T-cell (primary cell): ENCODE measurements at places on chromosomes 6 and 20.

GRCh38 chr20:58479726-58480440, 35.3 kb downstream of the APCDD1L start:
- no peak for DNase-seq

GRCh38 chr20:63657260-63657936, 714 bp upstream of the RTEL1 start:
- no peak for DNase-seq

GRCh38 chr6:45215759-45216158, 112.4 kb upstream of the RUNX2 start:
- DNase-seq: no peak

DNA sequence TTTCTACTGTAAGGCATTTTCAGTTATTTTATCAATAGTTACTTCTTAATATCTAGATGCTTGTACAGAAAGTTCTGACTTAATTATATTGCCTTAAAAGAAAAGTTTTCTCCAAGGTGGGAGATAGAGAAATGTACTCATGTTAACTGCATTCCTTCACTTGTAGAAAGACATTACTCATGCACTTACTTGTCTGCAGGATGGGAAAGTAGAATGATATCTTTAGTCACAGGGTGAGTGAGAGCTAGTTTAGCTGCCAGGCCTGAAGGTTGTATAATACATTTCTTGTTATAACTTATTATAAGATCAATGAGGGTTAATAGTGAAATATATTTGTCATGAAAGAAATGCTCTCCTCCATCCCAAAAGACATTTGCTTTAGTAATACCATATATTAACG, 92.1 kb downstream of the CRYBG1 start:
- DNase-seq: no peak

- DNase-seq: no peak
Measured at GRCh38 chr6:54632984-54633565, 213.5 kb upstream of the FAM83B start.

DNA sequence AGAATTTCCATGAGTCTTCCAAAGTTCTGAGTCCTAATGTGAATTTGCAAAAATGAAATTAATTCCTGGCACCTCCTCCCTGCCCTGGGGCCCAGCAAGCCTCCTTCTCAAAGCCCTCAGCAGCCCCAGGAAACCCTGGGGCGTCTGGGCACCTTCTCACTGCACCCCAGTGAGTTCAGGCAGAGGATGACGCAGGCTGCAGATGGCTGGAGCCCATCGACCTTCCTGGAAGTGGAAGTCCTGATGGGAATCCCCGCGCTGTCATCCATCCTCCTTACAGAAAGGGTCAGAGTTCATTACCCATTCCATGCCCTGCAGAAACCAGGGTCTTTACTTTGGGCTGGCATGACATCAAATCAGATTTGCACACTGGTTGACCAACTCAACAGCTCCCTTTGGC, 31.6 kb downstream of the DLL1 start:
- DNase-seq: no peak

DNA sequence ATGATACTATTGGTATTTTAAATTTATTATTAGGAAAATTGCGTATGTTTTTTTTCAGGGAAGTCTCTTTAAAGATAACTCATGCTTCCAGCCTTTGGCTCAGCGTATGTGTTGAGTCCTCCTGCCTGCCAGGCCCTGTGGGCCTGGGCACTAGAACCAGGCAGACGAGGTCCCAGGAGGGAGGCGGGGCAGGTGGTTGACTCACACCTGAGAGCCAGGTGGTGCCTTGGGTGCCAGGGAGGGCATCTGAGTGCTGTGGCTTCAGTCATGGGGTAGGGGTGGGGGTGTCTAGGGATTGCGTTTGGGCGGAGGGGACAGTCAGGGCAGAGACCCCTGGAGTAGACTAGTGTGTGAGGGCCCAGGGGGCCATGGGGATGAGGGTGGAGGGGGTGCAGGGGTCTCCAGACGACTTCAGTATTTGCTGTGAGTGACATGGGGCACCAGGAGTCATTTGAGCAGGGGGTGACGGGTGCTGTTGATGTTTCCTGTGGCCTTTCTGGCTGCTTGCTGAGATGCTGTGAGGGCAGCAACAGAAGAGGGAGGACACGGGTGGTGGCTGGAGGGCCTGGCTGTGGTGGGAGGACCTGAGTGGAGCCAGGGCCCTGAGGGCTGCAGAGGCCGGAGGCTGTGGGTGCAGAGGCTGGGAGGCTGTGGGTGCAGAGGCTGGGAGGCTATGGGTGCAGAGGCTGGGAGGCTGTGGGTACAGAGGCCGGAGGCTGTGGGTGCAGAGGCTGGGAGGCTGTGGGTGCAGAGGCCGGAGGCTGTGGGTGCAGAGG, 14.8 kb upstream of the ADRM1 start:
- DNase-seq: no peak

DNA sequence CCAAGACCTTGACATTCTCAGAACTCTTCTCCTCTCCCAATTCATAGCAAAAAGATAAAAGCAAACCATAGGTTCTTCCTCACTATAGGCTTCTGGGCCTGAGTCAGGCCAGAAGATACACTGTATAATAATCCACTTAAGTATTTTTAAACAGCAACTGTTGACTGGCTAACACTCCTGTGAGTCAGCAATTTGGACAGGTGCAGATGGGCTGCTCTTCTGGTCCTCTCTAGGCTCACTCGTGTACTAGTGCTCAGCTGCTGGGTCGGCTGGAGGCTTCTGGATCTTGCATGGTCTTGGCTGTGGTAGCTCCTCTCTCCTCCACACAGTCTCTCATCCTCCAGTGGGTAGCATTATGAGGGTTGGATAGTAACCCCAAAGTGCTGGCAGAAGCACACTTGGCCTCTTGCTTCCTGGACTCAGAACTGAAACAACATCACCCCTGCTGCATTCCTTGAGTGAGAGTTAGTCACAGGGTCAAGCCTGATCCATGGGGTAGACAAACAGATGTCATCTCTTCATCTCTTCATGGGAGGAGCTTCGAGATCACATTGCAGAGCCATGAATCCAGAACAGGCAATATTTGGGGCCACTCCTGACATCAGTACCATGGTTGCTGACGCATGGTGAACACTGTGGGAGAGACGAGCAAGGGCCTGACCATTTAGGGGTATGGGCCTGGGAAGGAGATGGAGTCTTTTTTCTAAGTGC, 86.9 kb downstream of the C6orf118 start:
- no peak for DNase-seq

- no peak for DNase-seq
Measured at GRCh38 chr6:161407581-161407980, 133.7 kb upstream of the AGPAT4 start.

DNA sequence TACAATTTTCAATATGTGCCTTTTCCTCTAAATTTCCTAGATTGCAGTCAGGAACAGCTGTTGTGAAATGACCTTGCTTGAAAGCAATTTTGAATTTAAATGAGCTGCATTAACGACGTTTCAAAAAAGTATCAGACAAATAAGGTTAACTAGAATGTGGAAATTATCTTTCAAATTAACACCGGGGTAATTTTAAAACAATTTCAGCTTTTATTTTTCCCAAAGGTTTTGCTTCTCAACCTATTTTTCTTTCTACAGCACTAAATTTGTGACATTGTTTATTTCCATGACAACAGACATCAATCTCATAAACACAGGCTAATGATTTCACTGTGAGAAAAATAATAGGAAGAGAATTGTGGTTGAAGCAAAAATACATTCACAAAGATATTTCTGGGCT, 38.5 kb downstream of the COL12A1 start:
- DNase-seq: no peak

DNA sequence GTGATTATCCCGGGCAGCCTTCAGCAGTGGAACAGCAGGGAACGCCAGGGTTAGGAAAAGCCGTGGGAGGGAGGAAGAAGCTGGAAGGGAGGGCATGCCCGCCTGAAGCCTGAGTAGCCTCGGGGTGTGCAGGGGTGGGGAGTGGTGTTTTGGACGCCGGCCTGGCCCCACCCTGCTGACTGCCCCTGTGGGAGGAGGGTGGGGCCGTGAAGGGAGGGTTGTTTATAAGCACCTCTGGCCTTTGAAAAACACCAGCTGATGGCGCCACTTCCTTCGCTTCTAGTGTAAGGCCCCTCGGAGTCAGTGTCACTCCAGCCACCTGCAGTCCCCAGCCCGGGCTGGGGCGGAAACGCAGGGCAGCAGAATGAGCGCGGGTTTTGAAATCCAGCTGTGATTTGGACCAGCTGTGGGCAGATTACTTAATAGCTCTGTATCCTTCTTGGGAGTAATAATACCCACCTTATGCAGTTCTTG, 52.8 kb upstream of the BMP6 start:
- DNase-seq: no peak
